Fibroblast of skin of right biceps (primary cell): ENCODE measurements at places on chromosomes 3 and 15.

- DNase-seq = no peak
Observed at GRCh38 chr3:153320585-153321128, 158.6 kb downstream of the RAP2B start.

DNA sequence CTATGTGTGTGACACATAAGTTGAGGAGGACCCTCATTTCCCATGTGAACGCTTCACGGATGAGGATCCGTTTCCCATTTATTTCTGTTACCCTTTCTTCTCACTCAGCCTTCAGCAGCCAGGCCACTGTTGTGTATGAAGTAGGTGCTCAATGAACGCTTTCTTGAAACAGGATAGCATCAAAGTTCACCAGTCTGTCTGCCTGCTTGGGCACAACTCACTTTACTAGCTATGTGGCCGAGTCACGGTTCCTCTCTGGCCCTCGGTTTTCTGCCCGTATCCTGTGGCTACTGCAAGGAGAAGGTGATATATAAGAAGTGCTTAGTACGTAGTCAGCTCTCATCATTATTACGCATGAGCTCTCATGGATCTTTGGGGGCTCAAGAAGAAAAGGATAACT, 22.4 kb downstream of the ACSBG1 start:
- no peak for DNase-seq

DNA sequence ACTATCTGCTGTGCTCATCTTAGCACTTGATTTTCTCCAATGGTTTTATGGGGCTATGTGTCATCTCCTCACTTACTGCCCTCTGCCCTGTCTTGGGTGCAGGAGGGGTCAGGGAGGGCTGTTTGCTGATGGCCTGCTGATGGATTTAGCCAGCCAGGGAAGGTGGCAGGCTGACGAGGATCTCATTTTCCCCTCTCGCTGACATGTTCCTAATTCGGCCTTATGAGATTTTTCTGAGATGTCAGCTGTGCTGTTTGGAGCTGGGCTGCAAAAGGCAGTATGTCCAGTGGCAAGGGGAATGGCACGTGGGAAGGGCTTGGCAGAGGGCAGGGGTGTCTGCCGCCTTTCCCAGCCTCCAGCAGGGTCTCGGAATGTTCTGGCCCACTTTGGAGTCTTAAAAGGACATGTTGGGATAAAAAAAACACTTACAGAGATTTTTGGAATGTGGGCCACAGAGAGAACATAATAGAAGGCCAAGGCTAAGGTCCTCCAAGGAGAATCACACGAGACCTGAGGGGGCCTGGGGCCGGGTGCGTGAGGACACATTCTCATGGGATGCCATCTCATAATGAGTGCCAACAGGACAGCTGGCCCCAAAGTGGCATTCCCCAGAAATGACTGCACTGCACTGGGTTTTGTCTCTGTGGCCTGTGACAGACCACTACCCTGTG, 303.8 kb downstream of the TLE3 start:
- DNase-seq = no peak

DNA sequence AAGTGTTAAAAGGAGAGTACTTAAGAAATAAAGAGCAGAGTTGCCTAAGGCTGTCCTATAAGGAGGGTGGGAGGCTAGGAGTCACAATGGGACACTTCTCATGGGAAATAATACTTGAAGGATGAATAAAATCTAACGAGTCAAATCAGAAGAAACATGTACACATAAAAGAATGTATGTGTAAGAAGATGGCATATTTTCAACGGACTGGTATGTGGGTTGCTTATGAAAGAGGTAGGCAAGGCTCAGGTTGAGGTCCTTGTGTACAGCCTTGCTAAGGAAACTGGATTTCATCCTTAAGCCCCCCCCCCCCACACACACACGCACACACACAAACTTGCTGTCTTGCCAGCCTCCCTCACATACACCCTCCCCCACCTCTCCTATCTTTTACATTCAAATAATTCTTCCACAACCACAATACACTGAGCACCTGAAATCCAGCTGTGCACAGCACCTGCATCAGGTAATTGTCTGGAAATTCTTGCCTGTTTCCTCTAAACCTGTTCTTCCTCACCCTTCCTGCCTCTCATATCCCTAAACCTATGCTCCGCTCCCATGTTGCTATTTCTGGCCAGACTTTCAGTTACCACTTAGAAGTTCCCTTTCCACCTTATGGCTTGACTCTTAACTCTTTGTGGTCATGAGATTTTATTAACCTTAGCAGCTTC, 79.2 kb downstream of the FMN1 start:
- no peak for DNase-seq

GRCh38 chr3:43894176-43895049, 203.7 kb downstream of the ABHD5 start:
- peak; percentile 83 for DNase-seq

DNA sequence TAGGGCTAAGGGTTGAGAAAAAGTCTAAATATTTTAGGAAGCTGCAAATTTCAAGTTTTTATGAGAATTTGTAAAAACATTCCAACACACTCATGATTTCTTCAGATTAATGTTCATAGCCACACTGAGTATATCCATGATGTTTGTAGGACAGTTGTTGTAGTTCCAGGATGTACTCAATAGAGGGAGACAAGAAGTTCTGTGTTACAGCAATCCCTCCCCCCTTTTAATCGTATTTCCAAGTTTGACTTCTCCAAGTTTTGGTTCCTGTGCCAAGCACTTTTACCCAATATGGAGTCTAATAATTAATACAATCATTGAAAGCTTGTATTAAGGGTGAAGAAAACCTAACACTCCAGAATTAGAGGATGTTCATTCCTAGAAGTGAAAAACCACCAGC, 143.4 kb downstream of the FEZF2 start:
- DNase-seq = no peak

DNA sequence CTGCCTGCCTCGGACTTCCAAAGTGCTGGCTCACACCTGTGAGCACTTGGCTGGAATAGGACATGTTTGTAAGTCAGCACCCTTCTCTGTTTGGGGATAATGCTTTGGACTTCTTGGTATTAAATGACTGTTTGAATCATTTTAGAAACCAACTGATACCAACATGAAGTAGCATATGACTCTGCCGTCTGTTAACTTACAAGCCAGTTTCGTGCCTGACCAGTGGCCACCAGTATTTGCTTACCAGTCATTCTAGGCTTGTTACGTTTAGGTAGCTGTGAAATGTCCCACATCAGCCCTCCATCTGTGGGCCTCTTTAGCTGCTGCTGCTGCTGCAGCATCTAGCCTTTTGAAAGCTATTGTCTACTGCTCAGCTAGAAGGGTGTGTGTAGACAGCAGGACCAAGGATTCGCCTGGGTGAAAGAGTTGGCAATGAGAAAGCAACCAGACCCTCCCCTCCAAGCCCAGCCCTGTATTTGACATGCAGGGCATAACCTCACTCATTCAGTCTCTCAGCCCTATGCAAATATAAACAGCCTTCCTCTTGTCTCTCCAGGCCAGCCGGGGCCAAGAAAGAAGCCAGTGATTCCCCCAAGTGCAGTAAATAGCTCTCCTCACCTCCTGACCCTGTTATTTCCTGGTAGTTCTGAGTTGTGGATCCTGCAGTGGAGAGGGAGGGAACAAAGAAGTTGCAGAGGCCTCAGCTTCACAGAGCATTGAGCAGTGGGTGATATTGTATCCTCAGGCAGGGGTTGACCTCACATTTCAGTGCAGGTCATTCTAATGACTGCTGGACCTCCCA, 51.0 kb downstream of the NKIRAS1 start:
- DNase-seq = peak; percentile 12

GRCh38 chr15:59306520-59307164, 66.0 kb downstream of the MYO1E start:
- DNase-seq = peak; percentile 92

- peak; percentile 40 for DNase-seq
Observed at GRCh38 chr15:76844096-76844495, 61.0 kb downstream of the SCAPER start.

- no peak for DNase-seq
Observed at GRCh38 chr15:72112116-72112515, 5.8 kb downstream of the MYO9A start.

GRCh38 chr3:161296814-161297213, 74.5 kb downstream of the SPTSSB start:
- no peak for DNase-seq

GRCh38 chr3:45966371-45966791, 23.1 kb downstream of the CXCR6 start:
- DNase-seq = no peak

DNA sequence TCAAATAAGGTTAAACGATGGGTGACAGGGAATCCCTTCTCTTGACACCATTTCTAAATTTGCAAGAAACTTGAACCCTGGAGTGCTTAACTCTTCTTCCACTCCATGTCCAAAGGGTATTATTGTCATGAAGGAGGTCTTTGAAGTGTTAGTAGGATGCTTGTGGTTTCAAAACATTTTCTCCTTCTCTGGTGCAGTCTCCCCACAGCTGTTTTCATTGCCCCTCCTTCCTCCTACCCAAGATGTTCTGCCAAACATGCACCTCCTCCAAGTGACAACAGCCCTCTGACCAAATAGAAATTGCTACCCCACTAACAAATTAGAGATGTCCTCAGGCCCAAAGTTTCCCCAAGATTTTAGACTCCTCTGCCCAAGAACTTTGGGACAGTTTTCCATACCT, 151.4 kb downstream of the POLR2M start:
- no peak for DNase-seq

GRCh38 chr15:53233801-53234200, 443.7 kb upstream of the ONECUT1 start:
- no peak for DNase-seq

GRCh38 chr3:101823525-101823924, 25.8 kb upstream of the NFKBIZ start:
- DNase-seq = no peak

GRCh38 chr15:50189633-50190032, 7.6 kb downstream of the SLC27A2 start:
- no peak for DNase-seq

GRCh38 chr15:101325263-101326025, 30.4 kb upstream of the SNRPA1 start:
- no peak for DNase-seq

DNA sequence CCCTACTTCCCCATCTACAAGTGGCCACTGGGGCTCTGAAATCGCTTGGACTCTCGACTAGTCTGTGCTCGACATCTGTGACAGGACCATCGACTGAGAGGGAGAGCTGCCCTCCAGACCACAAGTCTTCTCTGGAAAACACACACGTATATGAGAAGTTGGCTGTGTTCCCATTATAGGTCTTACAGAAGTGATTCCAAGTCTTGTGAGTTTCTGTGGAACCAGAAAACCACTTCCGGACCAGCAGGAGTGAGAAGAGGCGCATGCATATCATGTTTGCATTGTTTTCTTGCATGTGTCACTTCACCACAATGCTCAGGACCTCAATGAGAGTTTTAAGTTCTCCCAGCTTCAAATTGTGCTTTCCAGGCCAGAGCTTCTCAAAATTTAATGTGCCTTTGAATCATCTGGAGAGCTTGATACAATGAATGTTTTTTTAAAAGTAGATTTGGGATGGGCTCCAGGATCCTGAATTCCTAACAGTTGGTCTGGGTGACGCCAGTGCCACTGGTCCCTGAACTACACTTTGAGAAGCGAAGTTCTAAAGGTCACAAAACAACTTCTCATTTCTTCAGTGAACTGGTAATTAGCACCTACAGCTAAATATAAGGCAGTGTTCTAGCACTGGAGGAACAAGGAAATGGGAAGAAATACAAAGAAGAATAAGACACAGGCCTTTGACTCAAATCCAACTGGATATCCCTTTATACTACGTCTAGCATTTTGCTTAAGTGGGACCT, 15.7 kb downstream of the LIPC start:
- peak; percentile 97 for DNase-seq

GRCh38 chr3:139134678-139135372, 90.1 kb upstream of the PRR23C start:
- no peak for DNase-seq

- no peak for DNase-seq
Observed at GRCh38 chr3:150931745-150932144, 26.5 kb upstream of the MINDY4B start.

DNA sequence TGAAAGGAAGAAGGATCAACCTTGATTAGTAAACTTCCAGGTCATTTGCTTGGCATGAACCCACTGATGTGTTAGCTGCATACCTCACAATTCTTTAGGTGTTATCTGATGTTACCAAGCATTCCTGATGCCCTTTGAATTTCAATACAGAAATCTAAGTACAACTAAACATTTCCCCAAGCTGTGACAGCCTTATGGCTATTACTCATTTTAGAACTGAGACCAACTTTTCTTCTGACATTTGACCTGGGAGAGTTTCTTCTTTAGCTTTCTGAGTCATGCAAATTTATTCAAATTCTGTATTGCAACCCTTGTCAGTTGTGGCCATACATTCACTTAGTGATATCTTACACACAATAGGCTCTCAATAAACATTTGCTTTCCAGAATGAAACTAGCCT, 124.3 kb downstream of the TIGIT start:
- no peak for DNase-seq

- DNase-seq = peak; percentile 12
Observed at GRCh38 chr3:13161021-13161759, 88.0 kb upstream of the IQSEC1 start.

DNA sequence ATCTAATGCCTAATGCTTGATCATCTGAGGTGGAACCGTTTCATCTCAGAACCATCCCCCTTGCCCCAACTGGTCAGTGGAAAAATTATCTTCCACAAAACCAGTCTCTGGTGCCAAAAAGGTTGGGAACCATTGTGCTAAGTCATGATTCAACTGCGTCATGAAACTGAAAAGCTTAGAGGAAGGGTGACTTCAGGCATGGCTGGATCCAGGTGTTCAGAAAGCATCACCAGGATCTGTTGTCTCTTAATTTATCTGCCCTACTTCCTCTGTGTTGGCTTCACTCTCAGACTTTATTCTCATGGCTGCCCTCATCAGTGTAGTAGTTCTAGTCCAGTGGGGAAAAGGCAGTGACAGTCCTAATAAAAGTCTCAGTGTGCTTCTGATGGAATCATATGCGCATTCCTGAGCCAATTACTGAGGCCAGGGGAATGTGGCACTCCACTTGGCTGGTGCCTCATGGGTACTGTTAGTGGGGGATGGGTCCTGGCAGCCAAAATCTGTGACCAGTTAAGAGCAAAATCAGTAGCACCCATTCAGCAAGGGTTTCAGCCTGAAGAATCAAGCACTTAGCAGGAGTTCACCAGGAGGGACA, 110.3 kb downstream of the WNT5A start:
- no peak for DNase-seq

GRCh38 chr15:44775953-44776352, 39.6 kb downstream of the TRIM69 start:
- no peak for DNase-seq

DNA sequence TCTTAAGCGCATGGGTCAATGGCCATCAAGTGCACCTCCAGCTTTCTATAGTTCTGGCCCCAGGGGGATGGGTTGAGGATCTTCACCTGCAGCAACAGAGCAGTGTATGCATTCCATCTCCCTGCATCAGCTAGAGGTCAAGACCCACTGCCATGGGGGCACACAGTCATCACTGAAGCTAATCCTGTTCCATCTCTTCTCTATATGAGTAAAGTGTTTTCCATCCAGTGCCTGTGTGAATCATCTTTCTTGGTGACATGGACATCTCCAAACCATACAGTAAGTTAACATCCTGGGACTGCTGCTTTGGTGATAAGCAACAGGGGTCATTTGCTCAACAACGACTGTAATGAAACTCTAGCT, 4.4 kb upstream of the ENTPD3 start:
- DNase-seq = no peak
